Ascending aorta (tissue), 2 donors: ENCODE measurements at places on chromosomes 12 and 14. TPM values are rescaled to one million over a fixed set of nuclear protein-coding genes. Genes with fewer than 3 reads are reported as not detected.

Gene CELA1
- not detected for total RNA-seq

Gene COX8C
- total RNA-seq: not detected

Gene IL22
- total RNA-seq: not detected

Gene NID2
- total RNA-seq: 12.2 TPM

DNA sequence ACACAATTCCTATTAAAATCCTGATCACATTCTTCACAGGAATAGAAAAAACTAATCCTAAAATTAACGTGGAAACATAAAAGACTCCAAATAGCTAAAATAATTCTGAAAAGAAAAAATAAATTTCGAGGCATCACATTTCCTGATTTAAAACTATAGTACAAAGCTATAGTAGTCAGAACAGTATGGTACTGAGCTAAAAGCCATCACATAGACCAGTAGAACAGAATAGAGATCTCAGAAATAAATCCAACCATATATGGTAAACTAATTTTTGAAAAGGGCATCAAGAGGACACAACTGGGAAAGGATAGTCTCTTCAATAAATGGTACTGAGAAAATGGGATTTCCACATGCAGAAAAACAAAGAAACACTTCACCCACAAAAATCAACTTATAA, 125.2 kb upstream of the DAAM1 start:
- no peak for DNase-seq

DNA sequence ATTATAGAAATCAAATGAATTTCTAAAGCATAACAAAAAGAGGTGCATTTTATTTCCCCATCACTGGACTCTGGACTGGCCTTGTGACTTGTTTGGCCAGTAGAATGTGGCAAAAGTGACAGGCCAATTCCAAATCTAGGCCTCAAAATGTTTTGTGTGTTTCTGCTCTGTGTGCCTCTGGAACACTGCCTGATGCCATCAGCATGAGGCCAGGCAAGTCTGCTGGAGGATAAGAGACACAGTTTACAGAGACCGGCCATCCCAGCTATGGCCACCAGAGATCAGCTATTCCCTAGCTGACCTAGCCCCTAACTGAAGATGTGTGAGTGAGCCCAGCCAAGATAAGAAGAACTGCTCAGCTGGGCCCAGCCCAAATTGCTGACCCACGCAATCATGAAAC, 32.9 kb downstream of the ASCL1 start:
- DNase-seq: no peak

GRCh38 chr12:91868054-91868453, 277.6 kb downstream of the BTG1 start:
- DNase-seq: no peak

DNA sequence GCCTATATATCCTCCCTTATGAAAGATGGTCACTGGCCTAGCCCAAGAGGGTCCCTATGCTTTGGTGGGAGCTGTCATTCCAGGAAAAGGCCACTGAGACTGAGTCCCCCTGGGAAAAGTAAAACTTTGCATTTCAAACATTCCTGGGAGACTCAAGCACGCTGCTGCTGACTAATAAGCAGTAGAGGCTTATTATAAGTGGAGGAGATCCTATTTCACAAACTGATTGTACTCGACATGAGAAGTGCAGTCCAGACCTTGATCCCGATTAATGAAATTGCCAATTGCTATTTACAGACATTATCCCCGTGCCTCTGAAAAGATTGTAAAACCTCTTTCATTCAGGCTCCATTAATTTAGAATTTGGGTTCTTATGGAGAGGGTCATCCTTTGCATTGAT, 96.6 kb downstream of the EMP1 start:
- no peak for DNase-seq

DNA sequence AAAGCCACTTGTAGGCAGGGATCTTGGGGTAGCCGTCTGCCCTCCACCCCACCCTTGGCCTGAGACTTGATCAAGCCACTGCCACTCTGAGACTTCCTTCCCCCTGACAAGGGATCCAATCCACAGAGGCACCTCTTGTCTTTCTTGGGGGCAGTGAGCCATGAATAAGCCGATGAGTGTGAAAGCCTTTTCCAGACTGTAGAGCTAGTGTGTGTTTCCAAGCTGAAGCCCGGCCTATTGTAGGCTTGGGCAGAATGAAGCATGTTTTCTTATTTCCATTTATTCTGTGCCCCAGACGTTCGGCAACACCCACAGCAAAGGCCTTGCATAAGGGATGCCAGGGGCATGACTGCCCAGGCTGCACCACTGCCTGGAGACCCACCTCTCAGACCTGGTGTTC, 991.6 kb downstream of the BCL11B start:
- DNase-seq: no peak

DNA sequence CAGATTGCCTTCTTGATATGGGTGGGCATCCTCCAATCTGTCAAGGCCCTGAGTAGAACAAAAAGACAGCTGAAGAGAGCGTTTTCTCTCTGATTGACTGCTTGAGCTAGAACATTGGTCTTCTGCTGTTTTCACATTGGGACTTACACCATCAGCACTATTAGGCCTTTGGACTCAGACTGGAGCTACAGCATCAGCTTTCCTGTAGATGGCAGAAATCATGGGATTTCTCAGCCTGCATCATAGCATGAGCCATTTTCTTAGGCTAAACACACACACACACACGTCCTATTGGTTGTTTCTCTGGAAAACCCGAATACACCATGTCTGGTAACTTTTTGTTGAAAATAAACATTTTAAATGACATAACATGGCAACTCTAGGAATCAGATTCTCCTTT, 15.8 kb upstream of the PPM1A start:
- DNase-seq: no peak
